ENCODE measurements at places on chromosomes 4 and X.

DNA sequence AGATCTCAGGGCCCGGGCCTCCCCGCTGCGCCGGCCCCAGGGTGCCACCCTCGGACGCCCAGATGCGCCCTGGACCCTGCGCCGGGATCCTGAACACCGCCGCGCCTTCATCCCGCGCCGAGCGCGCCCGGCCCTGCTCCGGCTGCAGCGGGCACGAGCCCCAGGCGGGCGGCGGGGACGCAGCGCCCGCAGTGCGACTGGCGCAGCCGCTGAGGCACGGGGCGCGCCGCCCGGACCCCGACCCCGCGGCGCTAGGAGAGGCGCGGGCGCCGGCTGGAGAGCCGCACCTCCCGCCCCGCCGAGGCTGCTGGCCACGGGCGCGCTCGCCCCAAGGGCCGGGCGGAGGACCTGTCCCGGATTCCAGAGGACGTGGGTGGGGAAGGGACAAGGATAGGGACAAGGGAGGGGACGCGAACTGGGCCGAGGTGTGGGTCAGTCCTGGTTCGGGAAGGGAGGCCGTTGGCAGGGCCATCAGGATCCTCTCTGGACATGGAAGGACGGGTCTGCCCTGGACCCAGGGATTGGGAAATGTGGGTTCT, 1.1 kb downstream of the ZFYVE28 start:
- no peak for DNase-seq

DNA sequence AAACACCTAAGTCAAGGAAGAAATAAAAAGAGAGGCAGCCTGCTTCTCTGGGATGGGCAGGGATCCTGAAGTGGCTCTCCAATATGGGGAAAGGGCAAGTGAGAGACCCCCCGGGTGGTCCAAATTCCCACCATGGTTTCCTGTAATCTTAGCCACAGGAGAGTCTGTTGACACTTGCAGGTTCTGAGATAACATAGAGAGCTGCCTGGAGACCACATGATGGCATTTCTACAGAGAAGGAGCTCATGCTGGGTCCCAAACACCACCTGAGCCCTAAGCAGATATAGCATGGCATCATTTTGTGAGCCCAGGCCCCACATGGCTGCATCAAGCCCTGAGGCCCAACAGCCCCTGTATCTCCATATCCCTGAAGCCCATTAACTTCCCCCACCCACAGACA, 26.1 kb downstream of the PABPC1L2B start:
- no peak for DNase-seq

DNA sequence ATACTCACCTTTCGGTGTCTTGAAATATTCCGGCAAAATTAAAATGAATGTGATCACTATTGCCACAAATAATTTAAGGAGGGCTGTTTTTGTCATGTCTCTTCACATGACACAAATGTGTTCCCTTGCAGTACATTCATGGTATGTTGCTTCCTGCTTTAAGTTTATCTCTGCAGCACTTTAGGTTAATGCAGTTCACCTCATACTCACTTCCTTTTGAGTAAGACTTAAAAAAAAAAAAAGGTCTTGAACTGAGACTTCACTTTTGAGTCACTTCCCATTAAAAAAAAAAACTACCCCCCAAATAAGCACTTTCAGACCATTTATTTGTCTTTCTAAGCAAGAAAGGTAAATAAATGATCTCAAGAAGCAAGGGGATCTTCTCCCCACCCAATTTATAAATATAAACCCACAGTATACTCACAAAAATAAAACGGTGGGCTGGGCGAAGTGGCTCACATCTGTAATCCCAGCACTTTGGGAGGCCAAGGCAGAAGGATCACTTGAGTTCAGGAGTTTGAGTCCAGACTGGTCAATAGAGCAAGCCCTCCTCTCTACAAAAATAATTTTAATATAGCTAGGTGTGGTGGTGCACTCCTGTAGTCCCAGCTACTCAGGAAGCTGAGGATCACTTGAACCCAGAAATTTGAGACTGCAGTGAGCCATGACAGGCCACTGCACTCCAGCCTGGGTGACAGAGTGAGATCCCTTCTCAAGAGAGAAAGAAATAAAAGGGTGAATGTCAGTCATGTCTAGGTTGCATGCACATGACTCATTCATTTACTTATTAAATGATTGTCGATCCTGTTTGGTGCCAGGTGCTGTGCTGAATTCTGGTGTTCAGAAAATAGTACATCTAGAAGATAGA, at the start of gene TMEM156:
TSS of gene TMEM156 (minus strand) at position 192 of the 868 bp plus-strand sequence. CDS start at position 96, 96 bp downstream.
- DNase-seq = no peak

GRCh38 chr4:143251779-143252178, 67.1 kb downstream of the USP38 start:
- no peak for DNase-seq

- DNase-seq = no peak
Measured at GRCh38 chr4:184959786-184960185, 58.5 kb upstream of the HELT start.

DNA sequence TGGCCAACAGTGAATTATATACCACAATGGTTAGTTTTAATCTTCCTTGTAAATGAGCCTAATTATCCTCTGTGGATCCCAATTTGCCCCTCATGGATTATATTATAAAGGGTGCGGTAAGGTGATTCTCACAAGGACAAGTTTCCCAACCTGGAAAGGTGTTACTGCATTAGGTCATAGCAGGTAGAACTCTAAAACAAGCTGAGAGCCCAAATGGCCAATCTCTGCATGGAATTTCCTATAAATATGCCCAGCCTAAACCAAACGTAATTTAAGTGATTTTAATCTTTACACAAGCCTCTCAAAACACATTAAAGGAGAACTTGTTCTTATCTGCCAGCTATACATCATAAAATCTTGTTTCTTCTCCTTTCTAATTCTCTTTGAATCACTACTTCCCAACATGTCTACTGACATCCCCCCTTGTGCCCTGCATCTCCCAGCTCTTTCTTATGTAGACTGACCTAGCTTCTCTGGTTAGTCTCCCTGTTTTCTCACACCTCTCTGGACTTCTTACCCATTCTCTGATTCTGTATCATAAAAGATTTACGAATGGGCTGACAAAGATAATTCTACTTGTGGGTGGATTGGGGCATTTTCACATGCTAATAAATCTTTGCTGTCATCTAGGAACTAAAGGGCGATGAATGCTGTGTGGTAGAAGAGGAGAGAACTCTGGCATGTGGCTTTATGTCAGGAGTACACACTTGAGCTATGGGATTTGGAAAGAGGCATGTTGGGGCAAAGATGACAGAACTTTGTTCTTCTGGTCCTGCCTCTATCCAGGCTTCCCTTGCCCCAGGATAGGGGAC, 94.3 kb upstream of the PGRMC2 start:
- DNase-seq = no peak

GRCh38 chr4:99818661-99819060, 2.0 kb downstream of the DAPP1 start:
- DNase-seq = no peak

GRCh38 chr4:1720163-1720983, 750 bp downstream of the TMEM129 start:
- DNase-seq = no peak

DNA sequence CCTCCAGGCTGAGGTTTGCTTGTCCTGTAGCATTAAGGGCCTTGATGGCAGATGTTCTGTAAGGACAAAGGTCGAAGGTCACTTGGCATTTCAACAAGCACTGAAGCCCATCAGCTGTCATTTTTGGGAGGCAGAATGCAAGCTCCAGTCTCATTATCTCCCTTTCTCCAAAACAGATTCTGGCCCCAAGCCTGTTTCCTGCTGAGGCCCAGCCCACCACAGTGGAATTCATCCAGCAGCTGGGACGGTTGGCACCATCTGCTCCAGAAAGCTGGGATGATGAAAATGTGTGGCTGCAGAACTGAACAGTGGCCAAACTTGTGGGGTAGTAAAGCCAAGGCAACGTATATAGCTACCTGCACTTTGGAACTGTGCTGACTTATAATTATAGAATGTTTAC, 17.7 kb upstream of the PPEF2 start:
- no peak for DNase-seq

DNA sequence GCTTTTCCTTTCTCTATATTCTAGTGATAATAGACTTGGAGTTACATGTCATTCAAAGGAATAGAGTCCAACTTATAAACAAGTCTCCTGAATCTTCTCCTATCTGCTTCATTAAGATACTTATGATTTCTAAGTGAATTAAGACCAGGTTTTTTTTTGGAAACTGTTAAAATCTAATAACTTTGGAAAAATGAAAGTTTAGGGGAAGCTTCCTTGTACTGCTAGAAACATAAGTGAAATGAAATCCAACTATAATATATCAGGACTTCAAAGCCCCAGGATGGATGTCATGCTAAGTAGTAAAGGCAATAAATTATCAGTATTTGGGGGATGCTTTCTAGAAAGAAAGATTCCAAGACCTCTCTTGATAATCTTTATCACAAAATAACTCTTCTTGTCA, 24.8 kb downstream of the GRIA2 start:
- DNase-seq = no peak
